ENCODE measurements at places on chromosomes 6 and 20.

GRCh38 chr6:75344455-75344854, 59.9 kb upstream of the TMEM30A start:
- DNase-seq = no peak

DNA sequence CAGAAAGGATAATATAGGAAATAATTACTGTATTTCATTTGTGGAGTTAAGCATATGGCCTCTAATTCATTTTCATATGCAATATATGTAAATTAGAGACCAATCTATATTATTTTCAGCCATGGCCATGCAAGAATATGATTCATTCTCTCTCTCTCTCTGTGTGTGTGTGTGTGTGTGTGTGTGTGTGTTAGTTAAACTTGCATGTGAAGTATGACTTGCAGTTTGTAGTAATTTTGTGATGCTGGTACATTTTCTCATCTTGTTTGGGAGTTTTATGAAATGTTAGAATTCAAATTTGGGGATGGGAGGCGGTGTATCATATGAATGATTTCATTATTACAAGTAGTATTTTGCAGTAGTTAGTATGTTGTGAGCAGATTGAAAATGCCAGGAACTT, 74.8 kb downstream of the JARID2 start:
- DNase-seq = no peak

GRCh38 chr6:110421749-110422443, 6.5 kb upstream of the DDO start:
- no peak for DNase-seq

DNA sequence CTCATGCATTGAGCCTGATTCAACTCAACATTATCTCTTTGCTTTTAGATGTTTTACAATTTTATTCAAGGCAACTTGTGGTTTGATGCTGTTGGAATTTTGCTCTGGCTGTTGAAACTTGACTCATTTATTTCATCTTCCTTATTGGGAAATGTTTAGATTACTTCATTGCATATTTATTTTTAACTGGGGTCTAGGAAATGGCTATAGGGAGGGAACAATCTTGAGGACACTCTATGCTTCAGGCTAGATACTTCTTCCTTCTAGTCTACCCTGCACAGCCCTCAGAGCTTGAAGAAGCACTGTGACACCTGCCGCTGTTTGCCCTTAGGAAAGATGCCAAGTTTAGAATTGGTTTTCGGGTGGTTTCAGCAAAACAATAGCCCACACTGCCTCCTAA, 183.4 kb downstream of the ADGRG6 start:
- DNase-seq = no peak

DNA sequence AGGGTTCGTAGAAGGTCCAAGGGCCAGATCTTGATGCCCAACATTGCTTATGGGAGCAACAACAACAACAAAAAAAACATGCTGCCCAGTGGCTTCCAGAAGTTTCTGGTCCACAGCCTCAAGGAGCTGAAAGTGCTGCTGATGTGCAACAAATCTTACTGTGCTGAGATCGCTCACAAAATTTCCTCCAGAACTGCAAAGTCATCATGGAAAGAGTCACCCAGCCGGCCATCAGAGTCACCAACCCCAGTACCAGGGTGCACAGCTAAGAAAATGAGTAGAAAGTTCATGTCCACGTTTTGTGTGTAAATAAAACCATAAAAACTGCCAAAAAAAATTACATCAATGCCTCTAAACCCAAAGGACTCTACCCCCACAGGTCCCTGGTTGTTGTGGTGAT, 3.8 kb downstream of the HLA-DPB1 start:
- no peak for DNase-seq

- DNase-seq = no peak
Measured at GRCh38 chr20:49339123-49339522, 61.3 kb upstream of the ZNFX1 start.

DNA sequence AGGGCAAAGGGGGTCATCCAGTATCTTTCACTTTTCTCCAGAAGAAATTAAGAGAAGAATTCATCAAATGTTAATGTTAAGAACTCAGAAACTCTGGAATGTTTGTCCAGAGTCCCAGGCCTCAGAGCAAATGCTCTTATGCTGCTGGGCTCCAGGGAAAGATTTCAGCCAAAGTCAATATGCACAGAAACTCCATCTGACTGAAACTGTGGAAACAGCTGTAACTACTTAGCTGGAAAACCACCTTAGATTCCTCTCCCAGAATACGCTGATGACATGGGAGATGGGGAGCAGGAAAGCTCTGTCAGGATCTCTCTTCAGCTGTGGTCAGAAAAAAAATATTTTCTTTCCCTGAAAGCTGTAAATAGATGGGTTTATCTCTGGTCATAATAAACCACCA, 559.6 kb downstream of the RFPL4B start:
- no peak for DNase-seq

DNA sequence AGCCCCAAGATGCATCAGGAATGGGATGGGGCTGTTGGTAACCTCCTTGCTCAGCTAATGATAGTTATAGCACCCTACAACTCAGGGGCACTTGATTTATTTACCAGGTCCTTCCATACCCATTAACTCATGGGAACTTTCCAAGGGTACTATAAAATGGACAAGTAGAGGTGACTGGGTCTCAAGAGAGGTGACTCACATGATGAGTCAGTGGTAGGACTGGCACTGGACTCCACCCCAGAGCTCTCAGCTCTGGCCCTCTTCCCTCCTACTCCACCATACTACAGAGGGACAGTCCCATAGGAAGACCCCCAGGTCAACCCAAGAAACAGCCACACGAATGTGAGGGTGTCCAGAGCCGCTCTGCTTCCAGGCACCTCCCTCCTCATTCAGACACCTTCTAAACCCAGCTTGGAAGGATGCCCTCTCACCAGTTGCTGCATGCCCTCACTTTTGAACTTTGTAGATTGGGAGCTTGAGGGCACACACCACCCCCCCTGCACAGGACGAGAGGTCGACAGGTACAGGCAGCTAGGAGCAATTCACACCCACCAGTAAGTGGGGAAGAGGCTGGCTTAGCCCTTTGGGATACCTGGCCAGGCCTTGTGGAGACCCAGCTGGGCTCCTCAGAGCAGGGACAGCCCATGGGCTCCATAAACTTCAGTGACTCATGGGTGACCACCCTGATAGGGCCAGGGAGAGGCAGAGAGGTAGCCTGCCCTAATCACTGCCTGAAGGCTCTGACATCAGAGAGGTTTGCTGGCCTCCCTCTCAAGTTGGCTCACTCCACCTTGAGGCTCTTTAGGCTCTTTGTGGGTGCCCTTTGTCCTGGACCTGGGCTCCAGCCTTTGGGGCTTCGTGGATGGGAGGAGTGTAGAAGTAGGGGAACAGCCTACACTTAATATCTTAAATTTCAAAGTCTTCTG, 81.6 kb upstream of the MLN start:
- DNase-seq = no peak

- DNase-seq = no peak
Measured at GRCh38 chr6:152750694-152751093, at the start of gene VIP. VIP (plus strand) TSS chr6:152750797; CDS start chr6:152752178, 1,381 bp downstream.

Measured in NCI-H524 (cell line).